IMR-90 (cell line): ENCODE measurements at places on chromosomes 11 and 22. TPM values are rescaled to one million over a fixed set of nuclear protein-coding genes. Genes with fewer than 3 reads are reported as not detected.

DNA sequence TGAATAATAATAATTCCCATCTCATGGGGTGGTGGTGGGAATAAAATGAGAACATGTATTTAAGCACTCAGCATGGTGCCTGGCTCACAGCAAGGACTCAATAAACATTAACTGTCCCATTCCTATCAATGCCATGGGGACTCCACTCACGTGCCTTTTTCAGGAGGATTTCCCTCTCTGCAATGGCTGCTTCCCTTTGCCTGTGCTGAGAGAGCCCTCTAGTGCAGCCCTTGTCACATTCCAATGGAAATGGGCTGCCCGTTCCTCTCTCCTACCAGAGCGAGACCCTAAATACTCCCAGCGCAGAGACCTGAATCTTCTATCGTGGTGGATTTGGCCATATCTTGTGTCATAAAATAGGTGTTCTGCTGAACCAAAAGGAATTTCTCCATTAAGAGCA lies 621.5 kb upstream of the B3GAT1 start:
- no peak for DNase-seq

GRCh38 chr22:50467341-50467740 lies 7.5 kb downstream of the SBF1 start:
- no peak for DNase-seq

DNA sequence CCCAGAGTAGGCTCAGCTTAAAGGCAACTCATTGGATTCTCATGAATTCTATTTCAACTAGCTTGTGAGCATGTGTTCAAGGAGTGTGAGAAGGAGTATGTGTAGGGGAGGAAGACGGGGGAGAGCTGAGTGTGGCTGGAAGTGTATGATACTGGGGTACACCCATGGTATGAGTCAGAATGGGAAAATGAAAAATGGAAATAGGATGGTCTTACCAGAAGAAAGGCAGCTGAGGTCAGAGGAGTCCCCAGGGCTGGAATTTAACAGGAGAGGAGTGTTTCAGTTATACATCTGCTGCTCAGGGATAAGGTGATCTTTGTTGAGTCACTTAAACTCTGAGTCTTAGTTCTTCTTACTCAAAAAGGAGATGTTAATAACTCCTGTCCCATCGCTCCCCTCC lies 6.7 kb upstream of the ADAMTS15 start:
- peak; percentile 28 for DNase-seq

GRCh38 chr11:75453916-75454655 lies 21.1 kb upstream of the KLHL35 start:
- DNase-seq, result peak; percentile 82

GRCh38 chr11:66275396-66275795 lies 2.6 kb upstream of the CNIH2 start:
- DNase-seq, result no peak

DNA sequence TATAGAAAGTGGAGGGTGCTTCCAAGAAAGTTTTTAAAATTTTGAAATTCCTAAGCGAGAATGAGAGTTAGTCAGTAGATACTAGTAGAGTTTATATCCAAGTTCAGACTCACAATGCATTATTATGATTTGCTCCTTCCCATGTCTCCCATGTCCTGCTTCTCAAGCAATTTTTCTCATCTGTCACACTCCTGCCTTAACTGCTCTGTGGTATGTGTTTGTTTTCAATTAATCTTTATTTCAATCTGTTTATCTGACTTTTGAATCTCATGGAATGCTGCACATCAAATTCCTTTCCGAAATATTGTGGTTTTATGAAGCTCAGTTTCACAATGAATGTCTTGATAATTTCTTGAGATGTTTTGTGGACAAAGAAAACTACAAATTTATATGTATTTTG lies 18.1 kb downstream of the THY1 start:
- no peak for DNase-seq

DNA sequence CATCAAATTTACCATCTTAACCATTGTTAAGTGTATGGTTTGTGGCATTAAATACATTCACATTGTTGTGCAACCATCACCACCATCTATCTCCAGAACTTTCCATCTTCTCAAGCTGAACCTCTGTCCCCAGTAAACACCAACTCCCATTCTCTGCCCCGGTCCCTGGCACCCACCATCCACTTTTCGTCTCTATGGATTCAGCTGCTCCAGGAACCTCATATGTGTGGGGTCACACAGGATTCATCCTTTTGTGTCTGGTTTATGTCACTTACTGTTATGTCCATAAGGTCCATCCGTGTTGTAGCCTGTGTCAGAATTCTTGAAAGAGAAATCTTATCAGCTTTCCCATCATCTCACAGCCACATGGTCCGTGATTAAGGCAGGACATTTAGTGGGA lies 16.3 kb downstream of the TSPAN32 start:
- no peak for DNase-seq

- no peak for DNase-seq
Observed at GRCh38 chr11:120842195-120842594, 181.7 kb upstream of the TBCEL start.

- DNase-seq, result no peak
Observed at GRCh38 chr22:27195494-27195893, 538.1 kb downstream of the MIAT start.

DNA sequence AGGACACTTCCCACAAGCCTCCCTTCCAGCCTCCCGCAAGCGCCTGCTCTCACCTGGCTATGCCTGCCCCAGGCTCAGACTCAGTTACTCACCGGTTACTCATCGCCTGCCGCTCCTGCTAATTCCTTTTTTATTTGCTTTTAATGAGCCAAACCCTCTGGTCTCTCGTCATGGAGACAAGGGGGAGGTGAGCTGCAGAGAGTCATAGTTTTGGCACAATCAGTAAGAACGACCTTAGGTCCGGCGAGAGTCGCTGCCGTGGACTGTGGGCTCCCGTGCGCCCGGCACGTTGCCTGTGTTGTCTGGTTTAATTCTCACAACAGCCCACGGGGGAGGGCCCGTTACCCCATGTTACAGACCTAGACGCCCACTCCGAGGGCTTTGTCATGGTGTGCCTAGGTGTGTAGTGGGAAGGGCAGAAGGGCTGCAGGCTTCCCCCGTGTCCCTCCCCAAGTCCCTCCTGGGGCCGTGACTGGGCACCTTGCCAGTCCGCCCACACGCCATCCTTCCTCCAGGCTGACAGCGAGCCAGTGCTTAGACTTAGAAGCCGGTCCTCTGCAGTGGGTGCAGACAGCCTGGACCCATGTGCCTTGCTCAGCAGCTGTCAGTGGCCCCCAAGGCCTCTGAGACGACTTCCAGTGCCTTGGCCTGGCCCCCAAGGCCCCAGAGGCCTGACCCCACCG lies 42.2 kb downstream of the WNT7B start:
- DNase-seq, result peak; percentile 91

DNA sequence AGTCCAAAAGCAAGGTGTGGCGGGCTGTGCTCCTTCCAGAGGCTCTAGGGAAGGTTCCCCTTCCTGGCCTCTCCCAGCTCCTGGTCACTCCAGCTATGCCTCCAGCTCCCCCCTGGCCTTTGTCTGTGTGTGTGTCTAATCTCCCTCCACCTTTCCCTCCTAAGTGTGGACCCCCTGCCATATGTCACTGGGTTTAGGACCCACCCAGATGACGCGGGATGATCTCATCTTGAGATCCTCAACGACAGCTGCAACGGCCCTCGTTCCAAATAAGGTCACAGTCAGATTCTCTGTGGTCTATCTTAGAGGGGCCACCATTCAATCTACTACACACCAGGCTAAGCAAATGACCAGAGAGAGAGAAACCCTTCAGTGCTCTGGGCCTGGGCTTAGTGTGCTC lies 107.9 kb downstream of the ARHGAP8 start:
- no peak for DNase-seq

The ZNF143 gene
- total RNA-seq, result 49.6 and 58.9 TPM in 2 replicates

The C11orf21 gene
- total RNA-seq, result not detected in 2 replicates

The B3GAT1 gene
- total RNA-seq, result not detected in 2 replicates

The ELMOD1 gene
- total RNA-seq, result 0.18 and 0.28 TPM in 2 replicates

The GLYAT gene
- total RNA-seq, result not detected in 2 replicates

The SLC22A8 gene
- not detected in 2 replicates for total RNA-seq

The RHOD gene
- total RNA-seq, result 4.7 and 5.3 TPM in 2 replicates

The CYTH4 gene
- 0.28 and 0.36 TPM in 2 replicates for total RNA-seq
